Renal pelvis (tissue), 12 donors: ENCODE measurements at places on chromosomes 7 and 10. TPM values are rescaled to one million over a fixed set of nuclear protein-coding genes. Genes with fewer than 3 reads are reported as not detected.
A peak's percentile ranks its signal among the peaks of the same experiment; 100 is the strongest.

The FAM237B gene
- 0.96 TPM for polyA plus RNA-seq

DNA sequence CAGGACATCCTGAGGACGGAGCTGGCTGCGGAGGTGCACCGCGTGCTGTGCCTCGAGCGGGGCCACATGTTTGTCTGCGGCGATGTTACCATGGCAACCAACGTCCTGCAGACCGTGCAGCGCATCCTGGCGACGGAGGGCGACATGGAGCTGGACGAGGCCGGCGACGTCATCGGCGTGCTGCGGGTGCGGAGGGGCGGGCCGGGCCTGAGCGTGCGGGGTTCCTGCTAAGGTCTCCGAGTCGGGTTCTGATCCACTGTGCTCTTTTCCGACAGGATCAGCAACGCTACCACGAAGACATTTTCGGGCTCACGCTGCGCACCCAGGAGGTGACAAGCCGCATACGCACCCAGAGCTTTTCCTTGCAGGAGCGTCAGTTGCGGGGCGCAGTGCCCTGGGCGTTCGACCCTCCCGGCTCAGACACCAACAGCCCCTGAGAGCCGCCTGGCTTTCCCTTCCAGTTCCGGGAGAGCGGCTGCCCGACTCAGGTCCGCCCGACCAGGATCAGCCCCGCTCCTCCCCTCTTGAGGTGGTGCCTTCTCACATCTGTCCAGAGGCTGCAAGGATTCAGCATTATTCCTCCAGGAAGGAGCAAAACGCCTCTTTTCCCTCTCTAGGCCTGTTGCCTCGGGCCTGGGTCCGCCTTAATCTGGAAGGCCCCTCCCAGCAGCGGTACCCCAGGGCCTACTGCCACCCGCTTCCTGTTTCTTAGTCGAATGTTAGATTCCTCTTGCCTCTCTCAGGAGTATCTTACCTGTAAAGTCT, 10.4 kb downstream of the ATG9B start:
- DNase-seq = peak; percentile 87

The EIF4H gene
- polyA plus RNA-seq = 298 TPM

DNA sequence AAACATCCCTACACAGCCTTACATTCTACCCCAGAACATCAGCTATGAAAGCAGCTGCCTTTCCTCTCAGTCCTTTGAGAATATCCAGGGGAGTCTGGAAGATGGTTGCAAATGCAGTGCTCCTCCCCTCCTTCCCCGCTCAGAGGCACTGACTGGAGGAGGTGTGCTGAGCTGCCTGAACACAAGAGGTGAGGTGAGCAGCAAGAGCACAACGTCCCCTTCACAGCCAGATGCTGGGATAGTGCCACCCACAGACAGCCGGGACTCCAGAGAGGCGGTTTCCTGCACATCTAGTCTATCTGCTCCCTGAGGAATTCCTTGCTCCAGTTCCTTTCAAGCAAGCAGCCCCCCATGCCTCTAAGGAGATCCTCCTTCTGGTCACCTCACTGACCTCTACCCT, 74.2 kb downstream of the EZH2 start:
- DNase-seq = no peak

GRCh38 chr7:22565315-22565811, 65.4 kb upstream of the STEAP1B start:
- DNase-seq = no peak

DNA sequence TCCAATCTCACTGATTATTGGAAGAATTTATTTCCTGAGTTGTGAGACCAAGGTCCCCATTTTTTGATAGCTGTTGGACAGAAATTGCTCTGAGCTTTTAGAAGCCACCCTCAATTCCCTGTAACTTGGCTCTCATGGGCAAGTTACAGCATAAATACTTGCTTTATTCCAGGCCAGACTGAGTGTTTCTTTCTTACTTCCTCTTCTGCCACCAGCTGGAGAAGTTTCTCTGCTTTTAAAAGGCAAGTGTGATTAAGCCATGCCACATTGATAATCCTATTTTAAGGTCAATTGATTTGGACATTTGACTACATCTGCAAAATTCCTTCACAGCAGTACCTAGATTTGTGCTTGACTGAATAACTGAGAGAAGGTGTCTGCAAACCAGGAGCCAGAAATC, 14.1 kb upstream of the TAS2R41 start:
- no peak for DNase-seq

- no peak for DNase-seq
These were observed 932 bp downstream of the NYAP1 start for GRCh38 chr7:100484673-100485045.

The GPR37 gene
- polyA plus RNA-seq = 0.70 TPM

- DNase-seq = no peak
These were observed 31.4 kb downstream of the ITPRIP start for GRCh38 chr10:104306897-104307296.

GRCh38 chr10:81034383-81034782, 496.7 kb downstream of the SH2D4B start:
- no peak for DNase-seq

DNA sequence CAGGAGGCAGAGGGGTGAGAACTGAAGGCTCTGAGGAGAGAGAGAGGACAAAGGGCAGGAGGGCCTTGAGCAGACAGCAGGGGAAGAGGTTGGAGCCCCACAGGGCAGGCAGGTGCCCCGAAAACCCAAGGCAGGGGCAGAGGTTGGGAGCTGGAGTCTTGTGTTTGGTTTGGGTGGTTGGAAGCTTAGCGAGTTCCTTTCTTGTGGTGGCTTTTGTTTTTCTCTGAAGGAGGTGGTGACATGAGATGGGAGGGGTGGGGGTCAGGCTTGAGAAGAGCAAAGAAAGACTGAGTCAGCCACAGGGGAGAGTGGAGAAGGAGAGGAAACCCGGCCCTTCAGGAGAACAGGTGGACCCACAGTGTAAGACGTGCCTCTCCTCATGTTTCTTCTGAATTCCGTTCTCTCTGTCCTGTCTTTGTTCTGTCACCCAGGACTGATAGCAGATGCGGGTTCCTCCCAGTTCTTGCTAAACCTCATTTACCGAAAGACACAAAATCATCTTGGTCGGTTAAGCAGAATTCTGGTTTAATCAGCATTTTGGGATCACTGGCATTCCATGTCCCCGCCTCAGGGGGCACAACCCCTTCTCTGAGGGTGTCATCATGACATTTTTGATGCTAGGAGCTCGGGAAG, 95.3 kb downstream of the INSYN2A start:
- DNase-seq = no peak

- DNase-seq = no peak
These were observed 188.9 kb downstream of the SKIDA1 start for GRCh38 chr10:21336476-21337170.

GRCh38 chr7:3092468-3092867, 48.8 kb upstream of the CARD11 start:
- DNase-seq = no peak

DNA sequence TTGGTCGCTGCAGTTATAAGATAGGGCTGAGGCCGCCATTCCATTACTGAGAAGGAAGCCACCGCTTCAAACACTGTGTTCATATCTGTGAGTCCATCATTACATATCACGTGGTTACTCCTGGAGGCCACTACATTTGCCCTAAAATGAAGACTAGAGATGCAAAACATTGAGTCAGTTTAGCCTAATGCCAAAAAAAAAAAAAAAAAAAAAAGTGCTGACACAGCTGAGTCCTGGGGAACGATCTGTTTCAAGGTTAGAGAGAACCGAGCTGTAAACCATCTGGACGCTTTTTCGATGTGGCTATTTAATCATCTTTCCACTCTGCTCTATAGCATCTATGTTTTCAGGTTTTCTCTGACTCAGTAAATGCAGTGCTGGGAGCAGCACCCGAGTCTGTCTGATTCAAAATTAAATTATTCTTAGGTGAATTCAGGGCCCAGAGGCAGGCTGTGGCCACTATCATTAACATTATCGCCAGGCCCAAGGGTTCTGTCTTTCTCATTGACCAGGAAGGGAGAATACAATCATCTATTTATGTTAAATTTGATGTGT, 449.1 kb downstream of the PAXIP1 start:
- DNase-seq = no peak

- DNase-seq = no peak
These were observed 39.5 kb downstream of the CNPY1 start for GRCh38 chr7:155506854-155507337.

DNA sequence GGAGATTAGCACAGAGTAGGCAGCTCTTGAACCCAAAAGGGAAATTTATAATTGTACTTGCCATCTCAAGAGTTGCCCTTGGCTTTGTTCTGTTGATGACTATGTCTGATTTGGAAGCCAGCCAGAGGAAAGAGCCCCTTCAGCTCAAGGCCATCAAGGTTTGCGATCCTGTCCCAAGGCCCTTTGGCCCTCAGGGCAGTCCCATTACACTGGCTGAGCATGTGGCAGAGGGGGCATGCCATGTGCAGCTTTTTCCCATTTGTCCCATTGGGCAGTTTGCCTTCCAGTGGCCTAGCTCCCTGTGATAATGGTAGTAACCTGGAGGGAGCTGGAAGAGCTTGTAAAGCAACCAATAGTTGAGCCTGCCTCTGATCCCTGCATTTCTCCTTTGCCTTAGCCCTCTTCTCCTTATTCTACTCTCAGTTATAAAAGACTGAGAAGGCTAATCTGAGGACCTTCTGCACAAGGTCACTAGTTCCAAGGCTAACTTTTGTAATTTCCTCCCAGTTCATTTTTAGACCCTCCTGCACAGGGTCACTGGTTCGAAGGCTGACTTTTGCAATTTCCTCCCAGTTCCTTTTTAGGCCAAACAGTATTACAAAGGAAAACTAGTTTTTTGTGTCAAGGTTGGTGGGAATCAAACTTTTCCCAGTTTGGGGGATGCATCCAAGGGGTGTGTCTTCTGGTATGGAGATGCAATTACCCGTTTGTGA, 31.0 kb upstream of the ARHGAP12 start:
- DNase-seq = no peak

DNA sequence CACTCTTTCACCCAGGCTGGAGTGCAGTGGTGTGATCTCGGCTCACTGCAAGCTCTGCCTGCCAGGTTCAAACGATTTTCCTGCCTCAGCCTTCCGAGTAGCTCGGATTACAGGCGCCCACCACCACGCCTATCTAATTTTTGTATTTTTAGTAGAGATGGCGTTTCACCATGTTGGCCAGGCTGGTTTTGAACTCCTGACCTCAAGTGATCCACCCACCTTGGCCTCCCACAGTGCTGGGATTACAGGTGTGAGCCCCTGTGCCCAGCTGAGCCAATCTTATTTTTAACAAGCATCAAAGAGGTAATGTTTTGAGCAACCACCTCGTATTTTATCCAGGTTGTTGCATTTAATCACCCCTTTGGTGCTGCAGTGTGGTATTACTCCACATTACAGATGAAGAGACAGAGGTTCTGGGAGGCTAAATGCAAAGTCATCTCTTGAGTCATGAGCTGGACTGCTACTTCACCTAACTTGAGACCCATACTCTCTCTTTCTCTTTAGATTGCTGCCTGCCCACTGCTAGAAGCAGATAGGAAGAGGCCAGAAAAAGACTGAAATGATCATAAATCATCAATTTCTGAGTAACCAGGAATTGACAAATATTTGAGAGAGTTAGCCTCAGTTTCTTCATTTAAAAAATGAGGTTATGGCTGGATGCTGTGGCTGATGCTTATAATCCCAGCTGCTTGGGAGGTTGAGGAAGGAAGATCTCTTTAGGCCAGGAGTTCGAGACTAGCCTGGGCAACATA, 116.2 kb downstream of the CAMK1D start:
- no peak for DNase-seq

GRCh38 chr7:114160925-114161324, 242.1 kb upstream of the PPP1R3A start:
- no peak for DNase-seq

The PFKP gene
- polyA plus RNA-seq = 32.8 TPM

The FANK1 gene
- polyA plus RNA-seq = 10.0 TPM

DNA sequence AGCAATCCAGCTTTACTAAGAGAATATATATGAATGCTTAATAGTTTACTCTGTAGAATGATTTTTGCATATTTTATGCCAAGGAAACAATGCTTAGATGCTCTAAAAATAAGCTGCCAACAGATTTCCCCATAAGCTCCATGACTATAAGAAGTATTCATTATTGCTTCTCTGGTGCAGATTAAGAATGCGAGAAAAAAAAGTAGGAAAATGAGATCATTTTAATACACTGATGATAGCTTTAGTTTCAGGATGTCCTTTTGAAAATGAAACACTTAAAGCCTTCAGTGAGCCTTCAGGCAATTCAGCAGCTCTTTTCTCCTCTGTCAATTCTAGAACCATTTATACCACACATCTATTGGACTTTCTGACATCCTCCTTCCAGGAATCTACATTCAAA, 735.0 kb upstream of the POT1 start:
- no peak for DNase-seq

GRCh38 chr10:95496246-95496911, 64.8 kb downstream of the SORBS1 start:
- no peak for DNase-seq

DNA sequence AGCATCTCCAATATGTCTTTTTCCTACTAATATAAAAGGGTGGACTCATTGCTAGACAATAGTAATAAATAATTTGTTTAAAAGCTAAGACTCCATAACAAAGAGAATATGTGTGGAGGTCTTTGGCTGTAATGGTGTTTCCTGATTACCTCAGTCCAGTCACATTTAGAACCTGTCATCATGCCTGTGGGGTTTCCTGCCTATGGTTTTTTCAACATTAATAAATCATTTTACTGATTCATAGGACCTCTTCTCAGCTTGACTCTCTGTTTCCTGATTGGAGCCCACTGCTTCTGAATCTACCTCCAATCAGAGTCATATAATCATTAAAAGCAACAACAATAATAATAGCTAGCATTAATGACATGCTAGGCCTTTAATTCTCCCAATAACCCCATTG, 52.4 kb upstream of the GNAI1 start:
- no peak for DNase-seq

DNA sequence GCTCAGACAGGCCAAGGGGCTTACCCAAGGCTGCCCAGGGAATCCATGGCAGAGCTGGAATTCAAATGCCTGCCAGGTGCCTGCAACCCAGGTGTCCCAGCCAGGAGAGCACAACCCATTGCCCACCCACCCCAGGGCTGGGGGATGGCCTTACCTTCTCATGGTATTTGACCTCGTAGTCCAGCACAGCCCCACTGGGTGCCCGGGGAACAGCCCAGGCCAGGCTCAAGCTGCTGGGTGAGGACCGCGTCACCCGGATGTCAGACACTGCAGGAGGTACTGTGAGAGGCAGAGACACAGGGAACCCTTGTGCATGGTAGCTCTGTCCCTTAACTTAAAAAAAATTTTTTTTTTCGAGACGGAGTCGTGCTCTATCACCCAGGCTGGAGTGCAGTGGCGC, 9.0 kb downstream of the EPHB4 start:
- DNase-seq = no peak

DNA sequence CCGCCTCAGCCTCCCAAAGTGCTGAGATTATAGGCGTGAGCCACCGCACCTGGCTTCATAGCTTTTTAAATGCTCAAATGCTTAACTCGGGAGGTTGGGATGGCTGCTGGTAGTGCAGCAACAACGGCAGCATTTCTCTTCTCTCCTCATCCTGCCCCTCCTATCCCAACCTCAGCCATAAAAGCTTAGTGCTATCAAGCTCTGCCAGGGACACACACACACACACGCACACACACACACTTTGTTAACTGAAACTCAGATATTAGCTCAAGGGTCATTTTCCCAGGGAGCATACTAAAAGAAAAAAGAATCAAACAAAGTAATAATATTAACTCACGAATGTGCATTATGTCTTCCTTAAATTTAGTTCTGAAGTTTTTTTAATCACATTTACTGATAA, 63.0 kb upstream of the HPS1 start:
- no peak for DNase-seq

The LRIT1 gene
- polyA plus RNA-seq = not detected
